ENCODE measurements at places on chromosomes 16 and 17. TPM values are rescaled to one million over a fixed set of nuclear protein-coding genes. Genes with fewer than 3 reads are reported as not detected.

CCL14 gene
- 1.0 TPM for total RNA-seq

TBC1D3H gene
- total RNA-seq = not detected

NPB gene
- not detected for total RNA-seq

GPRC5C gene
- 65.5 TPM for total RNA-seq

CMTM2 gene
- not detected for total RNA-seq

ZNF785 gene
- 17.0 TPM for total RNA-seq

SLC5A11 gene
- total RNA-seq = 0.30 TPM

TMC5 gene
- 74.7 TPM for total RNA-seq

ASGR2 gene
- total RNA-seq = 2.3 TPM

KCNJ18 gene
- total RNA-seq = not detected

UTS2R gene
- total RNA-seq = not detected

FXR2 gene
- total RNA-seq = 37.9 TPM

FBXW10B gene
- 11.1 TPM for total RNA-seq

All from upper lobe of left lung (tissue), 6 donors.